ENCODE measurements at places on chromosomes 6 and 20. TPM values are rescaled to one million over a fixed set of nuclear protein-coding genes. Genes with fewer than 3 reads are reported as not detected.

The SPTLC3 gene
- 34.7 TPM for total RNA-seq

The SYCP2 gene
- 68.7 TPM for total RNA-seq

DNA sequence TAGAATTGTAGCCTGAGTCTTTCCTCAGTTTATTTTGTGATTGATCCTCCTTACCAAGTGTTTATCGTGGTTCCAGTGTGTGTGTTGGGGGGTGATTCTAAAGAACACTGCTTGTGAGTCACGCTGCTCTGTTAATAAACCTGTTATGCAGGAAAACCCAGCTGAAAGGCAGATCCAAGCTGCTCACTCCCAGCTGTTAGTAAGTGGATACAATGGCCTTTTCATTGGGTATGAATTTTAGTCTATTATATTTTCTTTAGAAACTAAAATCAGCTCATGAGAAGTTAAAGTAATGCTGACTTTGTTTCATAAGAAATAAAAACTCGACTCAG, 12.2 kb upstream of the DSTN start:
- no peaks in the 10 kb centered on the region for H3K27me3 ChIP-seq
- H3K36me3 ChIP-seq, result no peaks in the 10 kb centered on the region
- peaks cover 17% of the 10 kb centered on the region for H3K4me1 ChIP-seq
- DNase-seq, result peak; percentile 41

GRCh38 chr20:17661121-17661744, 20.8 kb downstream of the RRBP1 start:
- peaks cover 9% of the 10 kb centered on the region for H3K4me1 ChIP-seq
- no peak overlapping the region for H3K4me3 ChIP-seq
- peaks cover 20% of the 10 kb centered on the region for H3K36me3 ChIP-seq
- H3K27ac ChIP-seq, result peak overlapping the region; percentile 83

The AKAP12 gene
- total RNA-seq, result 0.93 TPM

GRCh38 chr20:61935926-61936700, 129.6 kb downstream of the TAF4 start:
- H3K36me3 ChIP-seq, result no peaks in the 10 kb centered on the region
- peak; percentile 34 for DNase-seq
- H3K27me3 ChIP-seq, result no peaks in the 10 kb centered on the region

The LY6G5C gene
- total RNA-seq, result 2.9 TPM

The GSTA1 gene
- total RNA-seq, result 11.2 TPM

GRCh38 chr6:111718326-111718725, 112.6 kb upstream of the TRAF3IP2 start:
- no peaks in the 10 kb centered on the region for H3K36me3 ChIP-seq
- no peaks in the 10 kb centered on the region for H3K27me3 ChIP-seq
- no peak overlapping the region for H3K4me3 ChIP-seq
- no peak for DNase-seq
- no peak overlapping the region for H3K27ac ChIP-seq

- H3K36me3 ChIP-seq, result peaks cover 5% of the 10 kb centered on the region
- no peak overlapping the region for H3K27ac ChIP-seq
- H3K27me3 ChIP-seq, result no peaks in the 10 kb centered on the region
Observed at GRCh38 chr20:31806564-31807355, 12.4 kb upstream of the MYLK2 start.

DNA sequence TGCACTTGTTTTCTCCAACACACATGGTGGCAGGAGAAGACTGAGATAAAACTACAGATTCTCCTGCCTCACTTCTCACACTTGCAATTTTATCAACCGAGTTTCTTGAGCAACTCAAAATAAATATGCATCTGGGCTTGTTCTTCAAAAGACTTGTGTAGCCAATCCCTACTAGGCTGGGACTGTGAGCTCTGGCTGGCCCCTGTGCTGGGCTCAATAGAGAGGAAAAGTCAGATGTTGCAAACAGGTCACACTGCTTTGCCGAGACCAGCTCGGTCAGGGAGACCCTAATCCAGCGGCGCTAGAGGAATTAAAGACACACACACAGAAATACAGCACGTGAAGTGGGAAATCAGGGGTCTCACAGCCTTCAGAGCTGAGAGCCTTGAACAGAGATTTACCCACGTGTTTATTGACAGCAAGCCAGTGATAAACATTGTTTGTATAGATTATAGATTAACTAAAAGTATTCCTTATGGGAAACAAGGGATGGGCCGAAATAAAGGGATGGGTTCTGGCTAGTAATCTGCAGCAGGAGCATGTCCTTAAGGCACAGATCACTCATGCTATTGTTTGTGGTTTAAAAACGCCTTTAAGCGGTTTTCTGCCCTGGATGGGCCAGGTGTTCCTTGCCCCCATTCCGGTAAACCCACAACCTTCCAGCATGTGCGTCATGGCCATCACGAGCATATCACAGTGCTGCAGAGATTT, 32.7 kb downstream of the FAM50B start:
- H3K4me1 ChIP-seq, result peaks cover 13% of the 10 kb centered on the region
- H3K36me3 ChIP-seq, result no peaks in the 10 kb centered on the region
- DNase-seq, result no peak
- H3K4me3 ChIP-seq, result no peak overlapping the region

The PCK1 gene
- 0.42 TPM for total RNA-seq

DNA sequence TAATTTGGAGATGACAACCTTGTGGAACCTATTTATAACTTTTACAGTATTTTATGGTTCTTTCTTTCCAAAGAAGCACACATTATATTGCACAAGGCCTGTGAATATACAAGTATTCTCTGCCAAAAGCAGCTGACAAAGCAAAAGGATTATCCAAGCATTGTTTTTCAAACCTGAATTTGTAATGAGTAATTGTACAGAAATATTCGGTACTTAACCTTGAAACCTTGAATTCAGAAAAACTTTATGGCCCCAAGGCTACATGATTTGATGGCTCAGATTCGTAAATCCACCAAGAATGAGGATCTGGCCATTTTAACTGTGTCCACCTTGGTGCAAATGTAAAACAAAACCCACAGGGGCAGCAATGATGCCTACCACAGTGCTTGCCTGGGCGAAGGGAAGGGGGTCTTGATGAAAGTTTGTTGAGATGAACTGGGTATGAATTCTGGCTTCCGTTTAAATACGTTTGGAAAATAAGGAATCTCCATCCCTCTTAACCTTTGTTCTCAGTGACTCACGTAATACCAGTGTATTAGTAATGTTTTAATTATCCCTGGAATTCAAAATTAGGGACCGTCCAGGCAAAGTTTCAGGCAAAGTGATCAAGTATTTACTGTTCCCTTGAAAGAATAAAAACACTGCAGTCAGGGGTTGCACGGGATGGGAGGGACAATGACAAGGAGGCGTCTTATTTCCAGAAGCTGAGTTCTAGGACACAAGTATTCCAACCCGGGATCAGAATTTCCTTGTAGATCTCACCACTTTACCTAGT, 2.7 kb upstream of the RBM24 start:
- H3K27me3 ChIP-seq, result peaks cover 2% of the 10 kb centered on the region
- no peaks in the 10 kb centered on the region for H3K36me3 ChIP-seq
- DNase-seq, result no peak

DNA sequence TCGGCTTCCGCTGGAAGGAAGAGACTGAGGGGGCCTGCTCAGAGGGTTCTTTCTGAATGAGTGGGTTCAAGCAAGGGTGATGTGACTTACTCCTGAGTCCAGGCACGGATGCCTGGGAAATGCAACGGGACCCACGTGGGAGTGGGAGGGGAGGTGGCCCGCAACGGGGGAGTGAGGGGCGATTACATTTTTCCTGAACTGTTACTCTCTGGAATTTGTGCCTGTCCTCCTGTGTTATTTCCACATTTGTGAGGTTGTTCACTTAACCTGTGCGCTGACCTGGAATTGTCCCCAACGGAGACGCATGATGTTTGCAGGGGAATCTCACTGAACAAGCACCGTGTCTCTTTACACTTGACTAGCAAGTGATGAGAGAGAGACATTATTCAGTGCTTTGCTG, 209.4 kb downstream of the CDH4 start:
- no peaks in the 10 kb centered on the region for H3K27me3 ChIP-seq
- H3K4me1 ChIP-seq, result no peaks in the 10 kb centered on the region
- no peak overlapping the region for H3K4me3 ChIP-seq
- H3K27ac ChIP-seq, result no peak overlapping the region
- DNase-seq, result no peak
- H3K36me3 ChIP-seq, result no peaks in the 10 kb centered on the region

The BICRAL gene
- 5.3 TPM for total RNA-seq

DNA sequence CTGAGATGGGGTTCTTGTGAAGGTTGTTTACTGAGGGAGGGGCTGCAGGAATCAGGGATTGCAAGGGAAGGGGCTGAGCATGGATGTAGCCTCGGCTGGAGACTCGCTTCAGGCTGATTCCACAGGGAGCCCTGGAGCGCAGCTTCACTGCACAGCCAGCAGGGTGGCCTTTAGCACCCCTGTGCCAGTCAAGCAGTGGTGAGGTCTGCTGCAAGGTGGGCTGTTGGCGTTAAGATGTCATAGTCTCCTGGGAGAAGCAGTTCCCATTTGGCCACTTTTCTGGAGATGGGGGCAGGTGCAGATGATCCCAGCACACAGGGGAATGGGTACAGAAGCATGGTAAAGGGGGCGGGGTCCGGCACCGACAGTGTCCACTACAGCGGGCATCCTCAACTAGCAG, 126.3 kb downstream of the TOX2 start:
- no peak overlapping the region for H3K27ac ChIP-seq
- peak; percentile 39 for DNase-seq
- peaks cover 5% of the 10 kb centered on the region for H3K27me3 ChIP-seq
- no peak overlapping the region for H3K4me3 ChIP-seq
- H3K36me3 ChIP-seq, result no peaks in the 10 kb centered on the region

GRCh38 chr6:24902782-24903181, 33.0 kb downstream of the RIPOR2 start:
- no peak overlapping the region for H3K4me3 ChIP-seq
- DNase-seq, result no peak
- no peak overlapping the region for H3K27ac ChIP-seq
- no peaks in the 10 kb centered on the region for H3K27me3 ChIP-seq

The ACSS1 gene
- 113 TPM for total RNA-seq

The GPX5 gene
- not detected for total RNA-seq

The EDN3 gene
- 41.8 TPM for total RNA-seq

The DNAH8 gene
- total RNA-seq, result not detected

- no peaks in the 10 kb centered on the region for H3K36me3 ChIP-seq
- DNase-seq, result no peak
- 0 out of 2 replicates have a peak, but pooled peaks cover 3% of the 10 kb centered on the region for H3K4me1 ChIP-seq
- H3K27ac ChIP-seq, result no peak overlapping the region
- no peaks in the 10 kb centered on the region for H3K27me3 ChIP-seq
- H3K4me3 ChIP-seq, result no peak overlapping the region
Observed at GRCh38 chr6:28720357-28721231, 194.9 kb downstream of the GPX5 start.

- H3K36me3 ChIP-seq, result no peaks in the 10 kb centered on the region
- H3K27me3 ChIP-seq, result no peaks in the 10 kb centered on the region
- H3K4me1 ChIP-seq, result no peaks in the 10 kb centered on the region
Observed at GRCh38 chr6:33108307-33108706, 32.5 kb downstream of the HLA-DPB1 start.

DNA sequence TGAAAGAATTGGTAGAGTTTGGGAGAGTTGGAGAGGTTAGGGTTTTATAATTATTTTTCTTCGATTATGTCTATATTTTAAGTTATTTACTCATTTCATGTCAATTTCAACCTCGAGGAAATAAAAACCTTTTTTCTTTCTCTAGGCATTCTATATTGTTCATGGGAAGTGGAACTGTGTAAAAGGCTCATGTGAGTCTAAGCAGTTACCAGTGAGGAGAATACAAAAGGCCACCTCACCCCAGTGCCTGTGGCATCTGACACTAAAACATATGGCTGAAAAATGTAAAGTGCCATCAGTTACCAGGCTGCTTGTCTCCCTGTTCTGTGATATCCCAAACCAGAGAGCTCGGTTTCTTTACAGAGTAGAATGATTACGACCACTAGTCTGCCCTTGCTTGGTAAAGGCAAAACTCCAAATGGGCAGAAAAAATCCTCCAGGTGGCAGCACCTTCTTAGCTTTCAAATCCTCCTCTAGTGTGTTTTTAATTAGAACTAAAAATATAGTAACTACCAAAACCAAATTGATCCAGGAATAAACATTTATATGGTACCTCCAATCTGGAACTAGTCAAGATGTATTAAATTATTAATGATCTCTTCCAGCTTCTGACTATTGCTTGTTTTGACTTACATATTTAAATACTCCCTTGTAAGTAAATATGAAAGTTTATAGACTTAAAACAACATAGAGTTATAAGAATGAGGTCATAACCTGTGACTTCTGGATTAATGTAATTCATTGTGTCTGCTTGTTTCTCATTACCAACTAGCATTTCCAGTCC, 122.6 kb upstream of the MCHR2 start:
- no peaks in the 10 kb centered on the region for H3K4me1 ChIP-seq
- H3K4me3 ChIP-seq, result no peak overlapping the region
- peak; percentile 43 for DNase-seq
- H3K27me3 ChIP-seq, result no peaks in the 10 kb centered on the region
- H3K36me3 ChIP-seq, result no peaks in the 10 kb centered on the region

The COL9A1 gene
- not detected for total RNA-seq

DNA sequence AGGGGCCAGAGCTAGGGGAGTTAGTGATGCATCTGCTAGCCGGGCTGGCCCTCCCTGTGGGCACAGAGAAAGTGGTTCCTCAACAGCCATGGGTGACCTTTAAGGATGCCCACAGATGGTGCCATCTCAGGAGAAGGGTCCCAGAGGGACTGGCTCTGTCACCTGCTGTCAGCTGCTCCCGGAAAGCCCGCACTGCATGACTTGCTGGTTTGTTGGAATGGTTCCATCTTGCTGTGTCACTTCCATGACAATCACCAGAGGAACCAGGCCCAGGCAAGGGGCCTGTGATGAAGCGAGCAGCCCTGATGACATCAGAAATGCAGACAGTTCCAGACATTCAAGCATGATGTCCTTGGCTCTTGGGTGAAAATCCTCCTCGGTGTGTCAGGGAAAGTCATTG, 125.2 kb downstream of the PHACTR3 start:
- H3K4me3 ChIP-seq, result no peak overlapping the region
- peaks cover 5% of the 10 kb centered on the region for H3K27me3 ChIP-seq
- H3K27ac ChIP-seq, result no peak overlapping the region
- H3K4me1 ChIP-seq, result no peaks in the 10 kb centered on the region

DNA sequence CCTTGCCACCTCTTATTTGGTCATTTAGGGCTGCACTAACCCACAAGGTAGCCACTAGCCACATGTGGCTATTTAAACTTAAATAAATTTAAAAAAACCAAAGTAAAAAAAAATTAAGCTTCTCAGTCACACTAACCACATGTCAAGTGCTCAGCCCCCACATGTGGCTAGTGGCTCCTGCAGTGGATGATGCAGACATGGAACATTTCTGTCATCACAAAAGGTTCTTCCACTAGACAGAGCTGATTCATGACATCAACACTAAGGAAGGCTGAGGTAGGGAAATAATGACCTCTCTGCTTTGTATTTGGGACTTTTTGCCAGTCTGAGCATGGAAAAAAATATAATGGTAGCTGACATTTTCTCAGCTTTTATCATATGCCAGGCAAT, 173.0 kb upstream of the FERMT1 start:
- H3K27ac ChIP-seq, result no peak overlapping the region
- no peaks in the 10 kb centered on the region for H3K27me3 ChIP-seq
- no peak for DNase-seq
- no peak overlapping the region for H3K4me3 ChIP-seq
- H3K36me3 ChIP-seq, result no peaks in the 10 kb centered on the region
